Hematopoietic multipotent progenitor cell treated with erythropoietin and hydrocortisone succinate and interleukin-3 and kit ligand, for 6 days (in vitro differentiated cells): ENCODE measurements at places on chromosomes 7 and 10.

GRCh38 chr7:27419581-27420177 lies 177.1 kb downstream of the EVX1 start:
- no peak for DNase-seq

DNA sequence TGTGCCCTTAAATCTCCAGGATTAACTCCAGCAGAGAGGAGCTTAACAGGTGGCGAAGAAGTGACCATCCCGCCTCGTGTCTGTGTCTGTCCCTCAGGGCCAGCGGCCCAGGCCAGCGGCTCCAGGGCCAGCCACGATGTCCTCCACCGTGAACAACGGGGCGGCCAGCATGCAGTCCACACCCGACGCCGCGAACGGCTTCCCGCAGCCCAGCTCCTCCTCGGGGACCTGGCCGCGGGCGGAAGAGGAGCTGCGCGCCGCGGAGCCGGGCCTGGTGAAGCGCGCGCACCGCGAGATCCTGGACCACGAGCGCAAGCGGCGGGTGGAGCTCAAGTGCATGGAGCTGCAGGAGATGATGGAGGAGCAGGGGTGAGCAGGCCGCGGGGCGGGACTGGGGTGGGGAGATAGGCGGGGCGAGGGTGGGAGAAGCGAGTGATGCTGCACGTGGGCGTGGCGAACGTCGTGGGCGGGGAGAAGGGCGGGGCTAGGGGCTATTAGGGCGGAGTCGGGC lies 33.3 kb downstream of the SRRM3 start:
- DNase-seq, result peak; percentile 88

DNA sequence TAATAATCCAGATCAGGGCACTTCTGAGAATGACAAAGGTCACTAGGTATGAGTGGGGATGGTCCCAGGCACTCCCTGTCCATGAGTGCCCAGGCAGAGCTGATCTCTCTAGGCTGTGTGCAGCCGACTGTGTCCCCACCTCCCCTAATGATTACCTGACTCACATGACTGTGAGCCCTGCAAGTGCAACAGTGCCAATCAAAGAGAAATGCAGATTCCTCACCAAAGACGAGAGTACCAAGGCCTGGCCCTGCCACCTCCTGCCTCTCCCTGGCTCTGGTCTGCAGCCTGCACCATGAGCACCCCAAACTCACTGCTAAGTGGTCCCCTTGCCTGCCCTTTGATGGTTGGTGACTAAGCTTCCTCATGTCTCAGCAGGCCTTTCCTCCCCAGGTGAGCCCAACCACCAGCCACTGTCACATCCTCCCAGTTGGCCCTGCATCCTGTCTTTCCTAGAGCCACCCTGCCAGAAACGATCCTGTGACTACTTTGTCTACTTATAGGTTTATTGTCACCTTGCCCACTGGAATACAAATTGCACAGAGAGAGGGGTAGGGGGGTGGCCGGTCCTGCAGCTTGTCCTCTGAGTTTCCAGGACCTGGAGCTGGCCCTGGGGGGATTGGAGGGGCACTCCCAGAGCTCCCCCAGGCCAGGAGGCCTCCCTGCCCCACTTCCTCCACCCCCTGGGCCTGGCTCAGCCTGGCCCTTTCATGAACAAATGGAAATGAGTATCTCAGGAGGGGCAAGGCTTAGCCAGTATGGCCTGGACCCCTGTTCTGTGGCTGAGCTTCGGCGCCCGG lies 22.4 kb upstream of the GDF10 start:
- DNase-seq, result no peak

GRCh38 chr7:117872561-117873309 lies 506 bp downstream of the CTTNBP2 start:
- peak; percentile 40 for DNase-seq

GRCh38 chr10:35614312-35614711 lies 9.2 kb downstream of the GJD4 start:
- no peak for DNase-seq

GRCh38 chr10:102117391-102118159 lies 2.6 kb downstream of the LDB1 start:
- peak; percentile 97 for DNase-seq

DNA sequence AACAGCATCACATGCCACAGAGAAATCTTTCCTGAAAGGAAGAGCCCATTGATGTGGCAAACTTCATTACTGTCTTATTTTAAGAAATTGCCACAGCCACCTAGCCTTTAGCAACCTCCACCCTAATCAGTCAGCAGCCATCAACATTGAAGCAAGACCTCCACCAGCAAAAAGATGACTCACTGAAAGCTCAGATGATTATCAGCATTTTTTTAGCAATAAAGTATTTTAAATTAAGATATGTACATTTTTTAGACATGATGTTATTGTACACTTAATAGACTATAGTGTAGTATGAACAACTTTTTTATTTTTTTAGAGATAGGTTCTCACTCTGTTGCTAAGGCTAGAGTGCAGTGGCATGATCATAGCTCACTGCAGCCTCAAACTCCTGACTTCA lies 14.8 kb downstream of the STEAP1B start:
- peak; percentile 49 for DNase-seq

- no peak for DNase-seq
Measured at GRCh38 chr10:78357141-78358063, 323.7 kb downstream of the RPS24 start.

DNA sequence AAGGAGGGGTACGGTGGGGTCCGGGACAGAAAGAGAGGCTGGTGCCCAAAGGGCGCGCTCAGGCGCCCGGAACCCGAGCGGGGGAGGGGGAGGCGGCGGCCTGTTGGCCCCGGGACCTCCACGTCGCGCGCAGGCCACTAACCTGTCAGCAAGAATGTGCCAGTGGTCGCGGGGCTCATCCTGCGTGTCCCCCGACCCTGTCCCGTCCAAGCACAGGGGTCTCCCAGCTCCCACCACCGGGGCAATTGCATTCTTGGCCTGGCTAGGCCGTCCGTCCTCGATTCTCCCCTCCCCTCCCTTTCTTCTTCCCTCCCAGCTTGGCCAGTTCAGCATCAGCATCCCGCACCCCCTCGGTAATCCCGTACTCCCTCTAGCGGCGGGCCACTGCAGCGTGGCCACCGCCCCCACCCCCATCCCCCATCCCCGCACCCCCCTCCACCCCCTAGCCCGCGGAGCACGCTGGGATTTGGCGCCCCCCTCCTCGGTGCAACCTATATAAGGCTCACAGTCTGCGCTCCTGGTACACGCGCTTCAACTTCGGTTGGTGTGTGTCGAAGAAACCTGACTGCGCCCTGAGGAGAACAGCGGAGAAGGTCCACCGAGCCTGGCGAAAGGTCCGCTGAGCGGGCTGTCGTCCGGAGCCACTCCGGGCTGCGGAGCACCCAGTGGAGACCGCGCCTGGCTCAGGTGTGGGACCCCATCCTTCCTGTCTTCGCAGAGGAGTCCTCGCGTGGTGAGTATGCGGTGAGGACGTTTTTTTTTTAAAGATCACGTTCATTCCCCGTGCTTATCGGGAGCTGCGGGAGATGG lies at the start of gene SGCE:
TSS of gene SGCE (minus strand) at position 286 of the 810 bp plus-strand sequence. CDS start at position 251, 35 bp downstream.
- DNase-seq, result peak; percentile 48

GRCh38 chr10:78597796-78598555 lies 470.8 kb upstream of the ZMIZ1 start:
- DNase-seq, result no peak

DNA sequence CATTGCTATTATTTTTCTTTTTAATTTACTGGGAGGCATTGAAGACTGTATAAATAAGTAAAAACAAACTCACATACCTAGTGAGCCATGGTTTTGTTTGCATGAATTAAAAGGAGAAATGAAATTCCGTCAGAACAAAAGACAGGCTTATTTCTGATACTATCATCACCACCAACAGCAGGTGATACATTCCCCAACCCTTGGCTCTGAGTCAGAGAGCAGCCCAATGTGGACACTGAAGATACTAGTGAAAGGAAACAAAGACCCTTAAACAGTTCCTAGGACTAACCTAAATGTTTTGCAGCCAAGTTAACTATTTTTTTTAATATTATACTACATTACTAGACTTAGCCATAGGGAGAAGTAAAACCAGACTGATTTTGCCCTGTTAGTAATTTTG lies 31.6 kb downstream of the CHRM2 start:
- DNase-seq, result no peak

DNA sequence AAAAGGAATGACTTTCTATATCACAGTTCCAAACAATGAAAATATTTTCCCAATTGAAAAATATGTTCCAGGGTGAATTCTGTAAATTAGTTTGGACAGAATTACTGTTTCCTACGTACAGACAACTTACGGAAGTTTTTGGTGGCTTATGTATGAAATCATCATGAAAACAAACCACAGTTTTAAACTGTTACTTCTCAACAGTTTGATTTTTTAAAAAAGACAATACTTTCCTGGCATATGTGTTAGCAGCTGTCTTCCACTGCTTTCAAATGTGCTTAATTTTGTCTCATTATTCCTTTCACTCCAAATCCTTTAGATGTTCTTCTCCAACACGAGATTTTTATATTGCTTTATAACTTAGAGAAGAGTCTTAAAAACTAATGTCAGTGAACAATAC lies 56.2 kb downstream of the SEMA3A start:
- no peak for DNase-seq

DNA sequence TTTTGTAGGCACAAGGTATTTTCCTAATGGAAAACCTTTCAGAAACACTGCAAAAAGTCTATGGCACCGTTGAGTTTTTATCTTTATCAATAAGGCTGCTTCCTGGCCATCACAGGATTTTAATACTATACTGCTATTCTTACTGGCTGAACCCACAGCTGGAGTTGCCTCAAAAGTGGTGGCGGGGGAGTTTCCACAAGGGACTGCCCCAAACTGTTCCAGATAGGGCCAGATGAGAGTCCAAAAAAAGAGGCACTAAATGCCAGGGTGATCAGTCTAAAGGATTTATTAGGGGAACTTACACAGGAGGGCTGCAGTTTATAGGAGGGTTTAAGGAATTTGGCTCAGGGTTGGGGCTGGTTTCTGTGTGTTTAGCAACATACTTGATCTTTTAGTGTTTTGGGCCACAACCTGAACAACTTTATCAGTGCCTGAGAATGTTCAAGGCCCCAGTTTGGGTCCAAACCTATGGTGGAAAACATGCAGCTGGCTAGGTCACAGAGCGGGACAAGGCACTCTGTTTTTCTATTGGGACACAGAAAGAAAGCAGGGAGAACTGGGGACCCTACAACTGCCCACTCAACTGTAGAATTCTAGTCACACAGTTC lies 41.4 kb downstream of the STAM start:
- DNase-seq, result no peak

- DNase-seq, result no peak
Measured at GRCh38 chr7:45161842-45162241, 4.3 kb downstream of the RAMP3 start.

- DNase-seq, result no peak
Measured at GRCh38 chr10:93941606-93942005, 47.8 kb downstream of the SLC35G1 start.

- no peak for DNase-seq
Measured at GRCh38 chr10:56624082-56624481, 263.0 kb upstream of the ZWINT start.

DNA sequence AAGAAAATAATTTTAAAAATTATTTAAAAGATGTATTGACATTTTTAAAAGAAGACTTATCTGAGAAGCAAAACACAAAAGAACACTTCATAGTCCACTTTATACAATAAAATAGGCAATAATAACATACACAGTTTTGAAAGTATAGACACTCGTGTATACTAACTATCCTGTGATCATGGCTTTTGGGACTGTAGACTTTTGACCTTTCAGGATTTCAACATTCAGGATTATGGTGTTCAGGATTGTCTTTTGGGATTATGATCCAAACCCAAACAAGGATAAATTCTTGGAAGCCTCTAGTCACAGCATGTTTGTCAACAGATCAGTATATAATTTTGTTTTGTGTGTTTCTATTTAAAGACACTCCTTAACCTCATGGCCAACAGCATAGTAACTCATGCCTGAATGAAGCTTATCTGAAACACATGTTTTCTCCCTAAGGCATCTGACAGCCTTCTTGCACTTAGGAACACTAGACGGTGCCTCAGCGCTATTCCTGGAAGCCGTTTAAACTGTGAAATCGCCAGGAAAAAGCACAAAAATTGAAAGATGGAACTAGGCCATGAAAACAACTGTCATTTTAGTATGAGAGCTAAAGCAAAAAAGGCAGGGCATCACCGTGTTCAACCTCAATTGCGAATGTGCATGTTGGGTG lies 29.9 kb downstream of the GSAP start:
- no peak for DNase-seq

DNA sequence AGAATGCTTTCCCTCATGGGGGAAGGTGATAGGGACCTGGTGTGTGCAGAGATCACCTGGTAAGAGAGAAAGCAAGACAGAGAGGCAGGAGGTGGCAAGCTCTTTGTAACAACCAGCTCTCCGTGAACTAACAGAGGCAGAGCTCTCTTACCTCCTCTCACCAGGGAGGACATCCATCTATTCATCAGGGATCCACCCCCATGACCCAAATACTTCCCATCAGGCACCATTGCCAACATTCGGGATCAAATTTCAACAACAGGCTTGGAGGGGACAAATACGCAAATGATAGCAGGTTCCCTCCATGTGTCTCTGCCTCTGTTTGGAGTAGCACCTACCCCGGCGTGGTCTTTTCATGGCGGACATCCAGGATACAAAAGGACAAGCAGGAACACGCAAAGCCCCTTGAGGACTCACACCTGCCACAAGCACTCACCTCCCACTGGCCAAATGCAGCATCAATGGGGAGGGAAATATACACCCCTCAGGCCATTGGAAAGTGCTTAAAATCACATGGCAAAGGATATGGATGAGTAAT lies 431.2 kb upstream of the AUTS2 start:
- no peak for DNase-seq

DNA sequence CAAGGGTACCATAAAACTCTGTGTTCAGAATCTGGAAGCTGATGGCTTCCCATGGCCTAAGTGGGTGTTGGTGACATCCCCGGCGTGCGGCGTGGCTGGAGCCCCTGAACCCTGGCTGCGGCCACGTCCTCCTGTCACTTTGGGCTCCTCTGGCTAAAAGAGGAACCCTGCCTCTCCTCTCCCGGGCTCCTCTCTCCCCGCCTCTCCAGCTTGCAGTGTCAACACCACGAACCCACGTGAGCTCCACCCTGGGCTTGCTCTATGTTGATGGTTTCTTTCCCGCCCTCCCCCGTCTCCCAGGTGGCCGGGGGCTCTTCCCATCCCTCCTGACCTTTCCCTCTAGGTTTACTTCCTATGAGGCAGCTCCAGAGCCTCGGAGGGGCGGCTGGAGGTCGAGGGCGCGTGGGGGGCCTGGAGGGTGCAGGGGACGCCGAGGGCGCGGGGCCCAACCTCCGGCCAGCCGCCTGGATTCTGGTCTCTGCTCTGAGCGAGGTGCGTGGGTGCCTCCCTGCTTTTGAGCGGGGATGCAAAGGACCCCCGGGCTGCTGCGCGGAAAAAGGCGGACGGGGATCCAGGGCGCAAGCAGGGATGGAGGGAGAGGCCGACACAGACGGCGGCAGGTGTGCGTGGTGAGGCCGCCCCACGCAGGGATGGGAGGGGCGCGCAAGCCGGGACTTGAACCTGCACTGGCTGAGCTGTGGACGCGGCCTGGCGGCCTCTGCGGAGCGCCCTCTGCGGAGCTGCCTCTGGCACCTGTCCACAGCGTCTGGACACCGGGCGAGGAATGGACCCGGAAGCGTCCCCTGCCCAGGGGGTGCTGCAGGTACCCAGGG lies 115.5 kb upstream of the DIP2C start:
- peak; percentile 38 for DNase-seq
